Activated CD4-positive, alpha-beta T cell treated with anti-CD3 and anti-CD28 coated beads for 24 hours (primary cell): ENCODE measurements at places on chromosomes 3 and 15.

DNA sequence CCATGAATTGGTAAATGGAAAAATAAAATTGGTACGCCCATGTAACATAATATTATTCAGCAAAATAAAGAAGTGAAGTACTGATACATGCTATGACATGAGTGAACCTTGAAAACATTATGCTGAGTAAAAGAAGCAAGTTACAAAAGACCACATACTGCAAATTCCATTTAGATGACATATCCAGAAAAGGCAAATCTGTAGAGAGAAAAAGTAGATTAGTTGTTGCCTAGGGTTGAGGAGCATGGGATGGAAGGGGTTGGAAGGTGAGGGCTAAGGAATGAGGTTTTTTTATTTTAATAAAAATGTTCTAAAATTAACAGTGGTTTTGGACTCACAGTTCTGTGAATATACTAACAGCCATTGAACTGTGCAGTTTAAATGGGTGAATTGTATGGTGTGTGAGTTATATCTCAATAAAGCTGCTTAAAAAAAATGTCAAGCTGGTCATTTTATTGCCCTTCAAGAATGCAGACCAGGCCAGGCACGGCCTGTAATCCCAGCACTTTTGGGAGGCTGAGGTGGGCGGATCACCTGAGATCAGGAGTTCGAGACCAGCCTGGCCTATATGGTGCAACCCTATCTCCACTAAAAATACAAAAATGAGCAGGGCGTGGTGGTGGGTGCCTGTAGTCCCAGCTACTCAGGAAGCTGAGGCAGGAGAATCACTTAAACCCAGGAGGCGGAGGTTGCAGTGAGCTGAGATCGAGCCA is 8.1 kb upstream of the DLG1 start:
- no peak for DNase-seq

GRCh38 chr3:63808633-63809032 is 10.5 kb upstream of the C3orf49 start:
- DNase-seq = no peak

DNA sequence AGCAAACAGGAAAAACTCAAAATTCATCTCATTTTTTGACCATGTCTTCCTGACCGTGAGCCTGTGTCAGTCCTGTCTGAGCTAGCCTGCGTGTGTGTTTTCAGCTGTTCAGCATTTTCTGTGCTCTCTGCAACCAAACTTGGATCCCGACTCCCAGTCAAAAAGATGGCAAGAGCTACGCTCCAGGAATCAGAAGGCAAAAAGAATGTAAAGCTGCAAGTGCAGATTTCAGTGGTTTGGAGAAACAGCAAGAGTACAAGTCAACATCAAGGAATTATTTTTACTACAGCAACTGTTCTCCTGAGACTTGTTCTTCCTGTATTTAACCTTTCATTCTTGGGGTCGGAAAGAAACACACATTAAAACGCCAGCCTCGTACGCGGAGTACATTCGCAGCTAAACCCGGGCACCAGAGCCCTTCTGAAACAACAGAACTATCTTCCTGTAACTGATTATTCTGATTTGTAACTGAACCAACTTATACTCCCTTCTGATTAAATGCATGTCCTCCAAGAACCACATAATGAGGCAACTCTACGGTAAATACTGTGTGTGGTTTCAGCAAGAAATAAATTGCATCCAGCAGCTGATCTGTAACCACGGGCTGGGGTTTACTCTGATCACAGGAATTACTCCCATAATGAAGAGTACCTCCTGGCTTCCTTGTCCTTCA is 107.4 kb downstream of the LRIG1 start:
- DNase-seq = no peak

GRCh38 chr15:48433226-48433886 is 102.1 kb downstream of the DUT start:
- no peak for DNase-seq
